ENCODE measurements at places on chromosomes 12 and 14. TPM values are rescaled to one million over a fixed set of nuclear protein-coding genes. Genes with fewer than 3 reads are reported as not detected.

NPFF gene
- total RNA-seq, result not detected

SRRM4 gene
- total RNA-seq, result under 0.01 TPM

PRH2 gene
- not detected for total RNA-seq

LHX5 gene
- total RNA-seq, result not detected

SMIM41 gene
- under 0.01 TPM for total RNA-seq

SERPINA12 gene
- not detected for total RNA-seq

KERA gene
- not detected for total RNA-seq

CLEC7A gene
- total RNA-seq, result 2.4 TPM

SMOC1 gene
- total RNA-seq, result under 0.01 TPM

KRT78 gene
- not detected for total RNA-seq

SPPL3 gene
- total RNA-seq, result 21.3 TPM

GPR162 gene
- total RNA-seq, result 29.6 TPM

KCNK13 gene
- not detected for total RNA-seq

KCNMB4 gene
- 3.0 TPM for total RNA-seq

RAN gene
- 286 TPM for total RNA-seq

OR4E2 gene
- under 0.01 TPM for total RNA-seq

MTERF2 gene
- total RNA-seq, result 2.2 TPM

PRH1 gene
- 34.7 TPM for total RNA-seq

POU6F1 gene
- 3.2 TPM for total RNA-seq

CPNE6 gene
- total RNA-seq, result not detected

FGF6 gene
- not detected for total RNA-seq

PTCSC3 gene
- total RNA-seq, result not detected

NRIP2 gene
- total RNA-seq, result not detected

CLEC4E gene
- not detected for total RNA-seq

DNAJC22 gene
- total RNA-seq, result not detected

ALX1 gene
- not detected for total RNA-seq

LRRC43 gene
- total RNA-seq, result 1.1 TPM

EML1 gene
- total RNA-seq, result under 0.01 TPM

BATF gene
- total RNA-seq, result 24.2 TPM

LMNTD1 gene
- not detected for total RNA-seq

RNASE3 gene
- 3.0 TPM for total RNA-seq

FIGNL2 gene
- 0.81 TPM for total RNA-seq

PMCH gene
- not detected for total RNA-seq

GON7 gene
- total RNA-seq, result 6.2 TPM

KRT7 gene
- 3.8 TPM for total RNA-seq

TAS2R46 gene
- 4.8 TPM for total RNA-seq

HOXC11 gene
- under 0.01 TPM for total RNA-seq

PPFIA2 gene
- not detected for total RNA-seq

MYF6 gene
- total RNA-seq, result not detected

TAS2R20 gene
- 2.4 TPM for total RNA-seq

CHD8 gene
- total RNA-seq, result 78.6 TPM

NYNRIN gene
- total RNA-seq, result 20.2 TPM

KIF5A gene
- total RNA-seq, result 1.3 TPM

ADAM20 gene
- total RNA-seq, result 0.54 TPM

Measured in hematopoietic multipotent progenitor cell (in vitro differentiated cells).